ENCODE measurements at places on chromosomes 13 and 19.

- peak; percentile 81 for DNase-seq
Measured at GRCh38 chr19:664913-665443, 2.0 kb upstream of the RNF126 start.

DNA sequence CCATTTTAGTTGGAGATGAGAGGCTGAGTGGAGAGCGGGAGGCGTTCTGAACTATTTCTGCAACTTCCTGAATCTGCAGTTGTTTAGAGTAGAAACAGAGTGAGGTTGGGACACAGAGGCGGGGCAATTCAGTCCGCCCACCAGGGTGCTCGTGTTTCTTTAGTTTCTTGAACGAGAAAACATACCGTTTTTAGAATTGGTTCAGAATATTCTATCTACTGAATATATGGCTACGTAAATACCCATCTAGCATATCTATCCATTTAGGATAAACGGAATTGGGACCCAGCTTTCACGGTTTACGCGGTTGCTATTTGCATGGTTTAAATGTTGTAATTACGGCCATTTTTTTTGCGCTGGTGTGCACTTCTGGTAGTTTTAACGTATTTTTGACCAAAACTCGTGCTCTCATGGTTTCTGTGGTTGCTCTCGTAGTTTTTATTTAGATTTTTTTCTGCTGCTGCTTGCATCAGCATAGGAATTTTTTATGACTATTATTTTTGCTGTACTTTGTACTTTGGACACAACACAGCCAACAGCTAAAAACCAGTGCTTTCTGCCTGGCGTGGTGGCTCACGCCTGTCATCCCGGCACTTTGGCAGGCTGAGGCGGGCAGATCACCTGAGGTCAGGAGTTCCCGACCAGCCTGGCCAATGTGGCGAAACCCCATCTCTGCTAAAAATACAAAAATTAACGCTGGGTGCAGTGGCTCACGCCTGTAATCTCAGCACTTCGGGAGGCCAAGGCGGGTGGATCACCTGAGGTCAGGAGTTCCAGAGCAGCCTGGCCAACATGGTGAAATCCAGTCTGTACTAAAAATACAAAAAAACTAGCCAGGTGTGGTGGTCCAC, 32.7 kb downstream of the TIMM13 start:
- no peak for DNase-seq

- no peak for DNase-seq
Measured at GRCh38 chr13:56352901-56353300, 787.8 kb upstream of the PRR20A start.

DNA sequence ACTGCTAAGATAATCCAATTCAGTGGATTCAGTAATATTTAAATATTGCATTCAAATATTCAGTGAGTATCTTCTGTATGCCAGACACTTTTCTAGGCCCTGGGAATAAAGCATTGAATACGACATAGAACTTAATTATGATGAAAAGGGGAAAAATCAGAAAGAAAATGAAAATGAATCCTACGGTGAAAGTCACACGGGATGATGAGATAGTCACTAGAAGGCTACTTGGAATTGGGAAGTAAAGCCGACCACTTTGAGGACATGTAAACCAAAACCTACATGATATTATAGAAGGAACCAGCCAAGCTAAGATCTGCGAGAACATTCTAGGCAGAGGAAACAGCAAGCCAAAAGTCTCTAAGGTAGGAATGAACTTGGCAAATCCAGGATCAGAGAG, 10.1 kb downstream of the DPY19L3 start:
- no peak for DNase-seq
